IMR-90 (cell line): ENCODE measurements at places on chromosomes 4 and X.

- DNase-seq, result no peak
Observed at GRCh38 chr4:21749924-21750323, 198.6 kb downstream of the KCNIP4 start.

DNA sequence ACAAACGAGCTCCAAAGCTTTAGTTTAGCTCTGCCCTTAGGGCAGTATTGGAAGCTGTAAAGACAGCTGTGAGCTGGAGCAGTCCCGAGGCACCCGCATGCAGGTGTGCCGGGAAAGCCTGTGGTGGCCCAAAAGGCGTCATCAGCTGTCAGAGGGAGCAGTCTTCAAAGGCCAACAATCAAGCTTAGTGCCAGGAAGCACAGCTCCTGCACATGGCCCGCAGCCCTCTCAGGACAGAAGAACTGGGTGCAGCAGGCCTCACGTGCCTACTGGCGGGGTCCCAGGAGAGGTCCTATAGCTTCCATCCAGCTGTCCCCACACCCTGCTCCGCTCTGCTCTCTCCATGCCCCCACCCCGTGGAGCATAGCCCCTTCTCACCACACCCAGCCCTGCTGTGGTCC, 92.2 kb upstream of the TRIM2 start:
- no peak for DNase-seq

DNA sequence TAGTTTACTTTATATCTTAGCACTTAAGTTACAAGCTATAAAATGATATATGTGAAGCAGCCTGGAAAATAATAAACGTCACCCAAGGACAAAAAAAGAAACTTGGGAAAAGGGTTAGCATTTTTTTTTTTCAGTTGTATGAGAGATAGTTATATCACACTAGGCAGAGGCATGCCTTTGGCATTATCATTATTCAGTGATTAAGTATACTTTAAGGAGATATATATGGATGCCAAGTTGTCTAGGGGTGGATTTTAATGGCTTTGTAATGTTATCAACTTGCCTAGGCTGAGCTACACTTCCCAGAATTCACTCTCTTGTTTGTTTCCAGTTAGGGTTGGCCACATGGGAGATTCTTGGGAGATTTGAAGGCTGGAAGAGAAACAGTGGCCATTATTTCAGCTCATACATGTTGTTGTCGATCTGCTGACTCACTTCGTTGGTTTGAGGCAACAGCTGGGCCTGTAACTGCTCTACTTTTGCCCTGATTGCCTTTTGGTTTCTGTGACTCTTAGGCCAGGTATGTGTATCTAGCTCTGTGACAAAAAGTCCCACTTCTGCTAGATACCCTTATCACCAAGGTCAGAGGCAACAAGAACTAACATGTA, 11.5 kb upstream of the SRPX start:
- peak; percentile 68 for DNase-seq

DNA sequence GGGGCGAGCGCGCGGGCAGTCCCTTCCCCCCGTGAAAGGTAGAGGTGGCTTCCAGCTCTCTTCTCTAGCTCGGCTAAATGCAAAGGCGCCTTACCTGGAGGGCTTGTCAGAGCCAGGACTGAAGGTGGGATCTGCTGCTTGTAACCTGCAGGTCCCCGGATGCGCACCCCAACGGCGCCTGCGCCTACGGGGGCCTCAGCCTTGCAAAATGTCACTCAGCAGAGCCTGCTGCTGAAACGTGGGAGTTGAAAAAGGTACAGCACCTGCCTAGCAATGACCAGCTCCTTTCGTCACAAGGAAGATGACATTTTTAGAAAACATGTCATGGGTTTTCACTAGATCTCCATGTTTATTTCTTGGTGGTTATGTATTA, 583 bp downstream of the ABHD18 start:
- DNase-seq, result peak; percentile 20

DNA sequence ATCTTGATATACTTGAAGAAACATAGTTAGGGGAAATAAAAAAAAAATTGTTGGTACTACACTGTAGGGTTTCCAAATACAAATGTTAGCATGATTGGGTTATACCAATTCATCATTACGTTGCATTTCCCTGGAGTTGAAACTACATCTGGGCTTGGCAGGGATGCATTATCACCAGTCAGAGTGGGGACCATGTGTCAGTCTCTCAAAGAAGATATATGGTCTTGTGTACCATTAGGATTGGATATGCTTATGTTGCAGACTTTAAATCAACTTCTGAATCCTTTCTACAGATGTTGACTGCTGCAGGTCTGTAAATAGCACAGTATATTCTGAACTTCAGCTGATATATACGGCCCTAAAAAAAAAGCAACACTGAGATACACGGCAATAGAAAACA, 188.5 kb downstream of the SLIT2 start:
- no peak for DNase-seq

- DNase-seq, result no peak
Observed at GRCh38 chrX:66012094-66012534, 27.8 kb downstream of the VSIG4 start.

- no peak for DNase-seq
Observed at GRCh38 chrX:14051416-14051815, 21.7 kb upstream of the GEMIN8 start.

- DNase-seq, result peak; percentile 93
Observed at GRCh38 chr4:7358100-7358735, 76.5 kb downstream of the PSAPL1 start.

GRCh38 chr4:98700656-98701055, 42.2 kb upstream of the TSPAN5 start:
- no peak for DNase-seq

DNA sequence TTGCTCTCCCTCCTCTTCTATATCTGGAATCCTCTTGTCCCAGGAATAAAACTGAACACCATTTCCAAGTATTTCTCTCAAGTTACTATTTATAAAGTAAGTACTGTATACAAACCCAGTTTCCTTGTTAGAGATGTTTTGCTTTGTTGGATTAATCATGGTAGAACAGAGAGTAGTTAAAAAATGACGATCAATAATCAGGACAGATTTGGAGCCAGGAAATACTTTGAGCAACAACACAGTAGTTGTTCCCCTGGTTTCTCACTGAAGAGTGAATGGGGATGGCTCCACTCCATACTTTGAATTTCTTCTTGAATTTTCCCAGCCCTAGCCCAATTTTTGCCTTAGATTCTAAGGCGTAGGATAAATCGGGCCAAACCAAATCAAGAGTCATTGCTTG, 21.4 kb downstream of the MGST2 start:
- no peak for DNase-seq

- DNase-seq, result peak; percentile 54
Observed at GRCh38 chr4:137685357-137685756, 153.1 kb upstream of the PCDH18 start.

GRCh38 chr4:59729321-59729720, 1470.8 kb upstream of the ADGRL3 start:
- no peak for DNase-seq

GRCh38 chr4:3406431-3406830, 35.3 kb upstream of the HGFAC start:
- DNase-seq, result no peak

- DNase-seq, result no peak
Observed at GRCh38 chr4:32768664-32769389, 2048.7 kb downstream of the PCDH7 start.

GRCh38 chr4:152454398-152455011, 81.4 kb downstream of the FBXW7 start:
- DNase-seq, result peak; percentile 46

GRCh38 chr4:52838729-52839586, 23.2 kb upstream of the RASL11B start:
- DNase-seq, result no peak

DNA sequence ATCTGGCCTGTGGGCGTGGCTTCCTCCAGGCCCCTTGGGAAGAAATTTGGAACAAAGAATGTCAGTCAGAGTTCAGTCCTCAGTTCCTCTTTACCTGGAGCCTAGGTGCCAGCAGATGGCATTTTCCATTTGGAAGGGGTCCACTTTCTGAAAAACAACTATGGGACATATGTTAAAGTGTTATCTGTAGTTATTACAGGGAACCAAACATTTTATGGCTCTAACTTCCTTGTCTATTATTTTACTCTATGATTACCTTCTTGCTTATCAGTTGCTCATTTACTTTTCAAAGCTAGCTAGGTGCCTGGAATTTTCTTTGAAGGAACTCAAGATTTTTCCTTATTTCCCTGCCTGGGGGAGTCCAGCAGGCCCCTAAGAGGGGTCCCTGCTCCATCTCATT, 159.8 kb upstream of the PUDP start:
- no peak for DNase-seq

DNA sequence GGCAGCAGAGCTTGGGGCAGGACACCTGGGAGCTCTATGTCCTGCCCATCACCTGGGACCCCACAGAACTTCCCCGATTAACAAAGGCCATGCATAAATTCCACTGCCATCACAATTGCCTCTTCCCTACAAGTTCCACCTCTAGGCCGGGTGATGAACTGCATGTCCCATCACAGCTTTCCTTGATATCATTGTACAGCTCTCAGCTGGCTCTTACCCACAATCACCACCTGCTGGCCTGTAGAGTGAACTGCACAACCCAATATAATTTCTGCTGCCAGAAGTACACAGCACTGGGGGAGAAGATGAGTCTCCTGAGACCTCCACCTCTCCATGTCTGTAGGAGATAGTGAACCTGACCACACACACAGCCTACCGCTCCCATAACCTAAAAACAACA, 285.0 kb upstream of the AADAT start:
- DNase-seq, result no peak

- no peak for DNase-seq
Observed at GRCh38 chr4:153471698-153472093, 5.5 kb downstream of the TMEM131L start.

- DNase-seq, result no peak
Observed at GRCh38 chrX:106331606-106332005, 163.5 kb downstream of the PWWP3B start.

DNA sequence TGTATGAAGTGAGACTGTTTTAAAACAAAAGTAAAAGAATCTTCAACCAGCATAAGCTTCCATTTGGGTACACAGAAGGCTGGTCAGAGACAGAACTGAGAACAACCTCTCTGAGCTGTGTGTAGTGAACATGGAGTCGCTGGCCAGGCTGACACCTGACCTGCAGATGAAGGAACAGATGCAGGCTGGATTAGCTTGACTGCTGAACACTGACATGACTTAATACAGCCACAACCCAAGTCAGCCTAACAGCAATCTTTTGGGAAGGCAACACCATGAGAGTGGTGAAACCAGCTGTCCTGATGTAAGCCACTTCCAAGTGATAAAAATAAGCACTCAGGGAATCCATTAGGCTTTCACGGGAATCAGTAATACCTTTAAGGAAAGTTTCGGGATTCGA, 10.1 kb downstream of the SCARB2 start:
- DNase-seq, result no peak

DNA sequence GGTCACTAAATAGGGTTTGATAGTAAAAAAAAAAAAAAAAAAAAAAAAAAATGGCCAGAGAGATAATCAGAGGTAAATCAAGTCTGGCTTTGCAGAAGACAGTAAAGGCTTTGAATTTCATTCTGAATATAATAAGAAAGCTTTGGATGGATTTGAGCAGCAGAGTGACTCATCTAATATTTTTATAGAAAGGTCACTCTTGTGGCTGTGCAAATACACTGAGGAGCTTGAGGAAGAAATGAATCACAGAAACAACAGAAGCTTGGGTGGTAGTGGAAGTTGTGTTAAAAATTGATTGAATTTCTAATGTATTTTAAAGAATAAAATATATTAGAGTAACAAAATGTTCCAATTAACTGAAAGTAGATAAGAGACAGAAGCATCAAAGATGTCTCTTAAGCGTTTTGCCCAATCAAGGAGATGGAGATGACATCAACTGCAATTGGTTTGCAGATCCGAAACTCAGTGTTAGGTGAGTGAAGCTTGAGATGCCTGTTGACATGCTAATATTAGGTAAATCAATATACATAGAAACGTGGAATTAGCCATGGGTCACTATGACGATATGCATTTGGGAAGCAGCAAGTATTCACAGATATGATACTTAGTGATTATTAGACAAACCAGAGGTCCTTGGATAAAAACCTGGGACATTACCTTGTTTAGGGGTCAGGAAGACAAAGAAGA, 280.5 kb downstream of the GPM6A start:
- peak; percentile 72 for DNase-seq

DNA sequence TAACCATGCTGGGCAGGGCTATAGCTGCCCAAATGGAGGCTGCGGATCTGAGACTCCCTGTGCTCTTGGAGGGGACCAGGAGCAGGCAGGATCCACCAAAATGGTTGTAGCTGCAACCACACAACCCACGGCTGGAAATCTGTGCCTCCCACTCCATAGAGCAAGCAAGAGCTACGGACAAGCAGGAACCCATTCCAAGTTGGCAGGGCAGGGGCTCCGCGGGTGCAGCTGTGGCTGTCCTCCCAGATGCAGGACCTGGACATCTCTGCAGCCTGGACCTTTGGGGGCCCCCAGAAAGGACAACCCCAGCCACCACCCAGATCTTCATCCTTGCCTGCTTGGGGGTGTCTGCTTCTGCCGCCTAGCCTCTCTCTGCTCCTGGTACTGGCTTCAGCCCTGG, 154.1 kb upstream of the TRAM1L1 start:
- no peak for DNase-seq

DNA sequence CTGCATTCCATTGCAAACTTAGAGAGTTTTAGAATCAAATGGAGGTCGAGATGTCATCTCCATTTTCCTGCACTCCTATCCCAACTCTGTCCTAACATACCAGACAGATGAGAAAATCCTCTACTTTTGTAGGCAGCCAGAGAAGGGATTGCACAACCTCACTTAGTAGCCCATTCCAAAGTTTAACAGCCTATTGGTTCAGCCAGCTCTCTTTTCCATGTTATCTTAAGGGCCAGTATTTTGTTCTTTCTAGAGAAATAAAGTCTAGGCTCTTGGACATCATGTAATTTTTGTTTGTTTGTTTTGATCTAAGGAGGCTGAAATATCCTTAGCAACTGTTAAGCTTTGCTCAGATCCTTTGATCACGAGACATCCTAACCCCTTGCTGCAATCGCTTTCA, 173.0 kb downstream of the COX18 start:
- peak; percentile 78 for DNase-seq

DNA sequence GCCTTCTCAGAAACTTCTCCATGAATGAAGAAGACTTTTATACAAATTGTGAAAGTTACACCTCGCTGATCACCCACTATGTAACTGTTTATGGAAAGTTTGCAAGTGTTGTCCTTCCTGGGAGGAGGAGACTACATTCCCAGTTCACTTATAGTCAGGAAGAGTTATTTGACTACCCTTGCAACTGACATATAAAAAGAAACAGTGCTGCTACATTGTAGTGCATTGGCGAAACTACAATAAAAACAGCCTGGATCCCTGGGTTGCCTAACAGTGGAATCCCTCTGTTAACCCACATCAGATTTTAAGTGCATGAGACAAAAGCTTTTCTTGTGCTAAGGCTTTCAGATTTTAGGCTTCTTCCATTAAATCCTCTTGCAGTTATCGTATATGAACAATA, 30.4 kb downstream of the MAGEB10 start:
- no peak for DNase-seq

- peak; percentile 23 for DNase-seq
Observed at GRCh38 chrX:11053351-11053750, 57.8 kb upstream of the HCCS start.
